ENCODE measurements at places on chromosomes 6 and 20.
A peak's percentile ranks its signal among the peaks of the same experiment; 100 is the strongest.

DNA sequence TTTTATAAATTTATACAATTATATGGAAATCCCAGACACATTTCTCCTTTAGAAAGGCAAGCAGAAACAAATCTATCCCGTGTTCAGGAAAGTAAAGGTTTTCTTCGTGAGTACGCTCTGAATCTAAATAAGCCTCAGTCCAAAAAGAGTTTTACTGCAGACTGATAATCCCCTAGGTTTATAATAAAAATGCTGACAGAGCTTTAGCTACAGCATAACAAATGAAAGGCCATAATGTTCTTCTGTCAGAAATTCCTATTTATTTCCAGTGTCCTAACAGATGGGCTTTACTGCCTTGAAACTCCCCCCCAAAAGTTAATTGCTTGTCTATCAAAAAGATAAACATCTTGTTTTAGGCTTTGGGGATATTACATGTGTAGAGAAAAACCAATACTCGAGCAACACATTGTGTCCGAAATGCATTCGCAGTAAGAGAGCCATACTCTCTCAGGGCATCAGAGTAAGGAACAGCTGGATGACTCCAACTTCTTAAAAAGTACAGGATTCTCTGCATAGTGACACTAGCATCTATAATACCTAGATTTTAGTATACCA lies 109.0 kb downstream of the PRKN start:
- DNase-seq = no peak

DNA sequence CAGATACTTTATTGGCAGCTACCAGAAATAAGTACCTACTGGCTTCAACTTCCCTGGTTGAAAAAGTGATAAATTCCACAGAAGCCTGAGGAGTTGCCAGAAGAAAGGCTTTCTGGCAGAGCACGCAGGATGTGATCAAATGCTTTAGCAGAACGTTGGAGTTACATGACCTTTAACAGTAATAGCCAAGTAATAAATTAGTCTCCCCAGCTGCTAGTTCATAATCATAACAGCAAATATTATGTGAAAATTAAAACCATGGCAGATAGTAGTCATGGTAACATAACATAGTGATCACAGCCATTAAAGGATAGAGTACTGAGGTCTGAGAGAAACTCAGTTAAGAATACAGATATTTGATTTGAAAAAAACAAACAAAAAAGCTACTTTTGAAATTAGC lies 567.7 kb downstream of the ADGRB3 start:
- no peak for DNase-seq

GRCh38 chr6:73932866-73933265 lies 236.9 kb downstream of the CD109 start:
- DNase-seq = no peak

DNA sequence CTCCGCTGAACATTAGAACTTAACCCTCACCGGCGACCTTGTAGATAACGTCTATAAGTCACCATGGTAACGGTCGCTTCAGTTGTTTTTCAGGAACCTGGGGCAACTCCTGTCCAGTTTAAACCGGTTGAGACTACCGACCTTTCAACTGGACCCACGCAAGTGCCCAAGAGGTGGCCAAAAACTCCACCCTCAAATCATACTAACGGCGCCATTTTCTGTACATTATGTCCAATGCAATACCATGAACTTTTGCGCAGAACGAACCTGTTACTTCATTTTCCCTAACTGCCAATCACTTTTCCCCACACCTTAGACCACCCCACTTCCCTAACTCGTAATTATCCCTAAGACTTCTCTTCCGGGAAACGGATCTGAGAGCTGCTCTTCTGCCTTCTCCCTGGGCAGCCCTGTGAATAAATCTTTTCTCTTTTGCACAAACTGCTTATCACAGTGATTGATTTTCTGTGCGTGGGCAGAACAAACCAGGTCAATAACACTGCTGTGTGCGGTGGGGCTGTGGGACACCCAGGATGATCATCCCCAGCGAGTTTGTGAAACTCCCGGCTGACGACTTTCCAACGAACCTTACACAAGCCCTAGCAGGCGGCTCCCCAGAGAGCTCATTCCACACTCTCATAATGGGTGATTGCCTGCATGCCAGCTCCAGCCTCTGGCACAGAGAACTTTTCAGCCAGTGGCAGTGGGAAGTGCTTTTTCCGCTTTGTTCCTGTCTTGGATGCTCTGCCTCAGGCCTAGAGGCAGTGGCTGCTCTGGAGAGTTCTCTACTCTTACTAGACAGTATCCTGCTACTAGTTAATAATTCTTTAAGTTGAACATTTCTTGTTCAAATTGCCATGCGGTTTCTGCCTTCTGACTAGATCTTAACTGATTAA lies 28.6 kb downstream of the GPX5 start:
- DNase-seq = no peak

- peak; percentile 82 for DNase-seq
Measured at GRCh38 chr6:31829633-31830283, 2.2 kb downstream of the HSPA1B start.

DNA sequence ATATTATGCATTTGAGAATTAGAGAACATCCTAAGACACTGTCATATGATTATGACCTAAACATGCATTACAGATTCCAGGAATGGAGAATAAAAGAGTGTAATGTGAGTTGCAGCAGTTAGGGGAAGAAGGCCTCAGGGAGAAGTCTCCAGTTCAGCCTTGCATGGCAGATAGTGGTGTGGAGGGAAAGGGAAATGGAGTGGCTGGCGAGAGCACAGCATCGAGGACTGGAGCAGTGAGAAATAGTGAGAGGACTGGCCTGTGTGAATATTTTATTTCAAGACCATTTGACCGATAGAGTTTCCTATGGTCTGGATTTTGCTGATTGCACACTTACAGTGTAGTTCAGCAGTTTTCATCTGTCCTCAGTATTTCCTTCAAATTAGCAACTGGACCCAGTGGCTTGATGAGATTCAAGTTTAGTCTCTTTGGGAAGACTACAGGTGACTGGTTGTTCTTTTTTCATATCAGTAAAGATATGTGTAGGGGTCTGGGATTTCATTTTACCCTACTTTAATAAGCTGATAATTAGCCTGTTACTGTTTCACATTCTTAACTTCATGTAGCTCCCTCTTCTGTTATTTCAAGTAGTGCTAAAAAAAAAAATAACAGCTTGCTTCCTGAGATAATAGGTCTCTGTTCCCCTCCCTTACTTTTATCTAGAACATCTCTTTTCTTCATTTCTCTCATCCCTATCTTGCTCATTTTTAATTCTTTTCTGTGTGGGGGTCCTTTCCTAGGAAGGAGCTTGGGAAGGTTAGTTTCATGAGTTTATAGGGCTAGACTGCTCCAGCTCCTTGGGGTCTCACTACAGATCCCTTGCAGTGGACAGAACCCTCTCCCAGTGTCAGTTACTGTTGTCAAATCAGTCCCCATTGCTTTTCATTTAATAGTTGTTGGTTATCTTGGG lies 27.9 kb downstream of the BLTP3A start:
- DNase-seq = no peak

GRCh38 chr20:61808447-61808846 lies 257.2 kb downstream of the TAF4 start:
- DNase-seq = no peak

- DNase-seq = no peak
Measured at GRCh38 chr6:169097381-169097959, 156.2 kb downstream of the THBS2 start.

DNA sequence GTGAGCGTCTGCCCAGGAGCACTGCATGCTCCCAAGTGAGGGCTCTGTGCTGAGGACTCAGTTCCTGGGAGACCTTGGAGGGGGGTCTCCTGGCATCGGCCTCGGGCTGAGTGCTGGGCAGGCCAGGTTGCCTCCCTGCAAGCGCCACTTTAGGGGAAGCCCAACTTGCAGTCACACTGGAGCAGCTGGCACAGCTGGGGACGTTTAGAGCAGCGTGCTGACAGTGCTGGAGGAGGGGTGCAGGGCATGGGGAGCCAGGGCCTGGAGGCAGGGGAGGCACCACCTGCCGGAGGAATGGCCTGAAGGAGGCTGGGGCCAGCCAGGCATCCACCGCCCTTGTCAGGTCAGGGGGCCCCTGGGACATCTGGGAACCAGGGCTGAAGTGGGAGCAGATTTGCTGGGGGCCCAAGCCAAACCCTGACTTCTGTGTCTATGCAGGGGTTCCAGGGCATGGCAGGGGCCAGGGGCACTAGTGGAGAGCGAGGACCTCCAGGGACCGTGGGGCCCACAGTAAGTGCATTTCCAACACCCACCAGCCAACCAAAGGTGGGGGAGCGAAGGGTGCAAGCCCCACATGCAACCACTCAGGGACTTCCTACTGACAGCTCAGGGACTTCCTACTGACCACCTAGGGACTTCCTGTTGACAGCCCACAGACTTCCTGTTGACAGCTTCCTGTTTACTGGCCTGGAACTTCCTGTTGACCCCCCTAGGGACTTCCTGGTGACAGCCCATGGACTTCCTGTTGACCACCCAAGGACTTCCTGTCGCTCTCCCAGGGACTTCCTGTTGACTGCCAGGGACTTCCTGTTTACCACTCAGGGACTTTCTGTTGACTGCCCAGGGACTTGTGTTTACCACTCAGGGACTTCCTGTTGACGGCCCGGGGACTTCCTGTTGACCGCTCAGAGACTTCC lies 33.6 kb downstream of the COL20A1 start:
- DNase-seq = no peak

- peak; percentile 16 for DNase-seq
Measured at GRCh38 chr6:93272211-93272610, 147.1 kb downstream of the EPHA7 start.

DNA sequence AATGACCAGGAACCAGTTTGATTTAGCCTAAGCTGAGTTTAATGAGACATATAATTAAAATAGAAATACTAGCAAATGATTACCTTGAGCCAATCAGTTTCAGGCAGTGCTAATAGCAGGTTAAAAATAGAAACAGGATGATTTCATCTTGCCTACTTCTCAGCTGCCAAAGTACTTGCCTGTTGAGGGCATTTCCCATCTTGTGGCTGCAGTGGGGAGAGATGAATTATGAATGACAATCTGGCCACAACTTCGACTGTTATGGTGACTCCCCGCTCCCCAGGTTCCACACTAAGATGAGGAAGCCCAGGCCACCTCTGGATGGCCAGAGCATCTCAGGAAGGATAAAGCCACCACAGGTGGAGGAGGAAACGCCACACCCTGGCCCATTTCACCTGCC lies 31.3 kb downstream of the MBOAT1 start:
- no peak for DNase-seq

DNA sequence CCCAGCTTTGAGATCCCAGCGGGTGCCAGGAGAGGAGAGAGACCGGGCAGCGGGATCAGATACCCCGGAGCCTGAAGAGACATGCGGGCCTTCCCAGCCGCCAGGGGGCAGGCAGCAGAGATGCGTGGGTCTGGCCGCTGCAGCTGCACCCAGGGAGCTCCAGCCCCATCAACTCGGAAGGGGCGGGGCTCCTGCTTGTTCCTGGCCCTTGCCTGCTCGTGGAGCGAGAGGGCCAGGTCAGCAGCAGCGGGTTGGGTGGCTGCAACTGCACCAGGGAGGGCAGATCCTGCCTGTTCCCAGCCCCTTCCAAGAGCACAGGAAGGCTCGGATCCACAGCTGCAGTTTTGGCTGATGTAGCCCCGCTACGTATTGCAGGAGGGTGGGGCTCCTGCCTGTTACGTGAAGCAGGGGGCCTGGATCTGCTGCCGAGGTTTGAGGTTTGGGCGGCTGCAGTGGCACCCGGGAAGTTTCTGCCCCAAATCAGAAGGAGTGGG lies 532.8 kb downstream of the RFPL4B start:
- no peak for DNase-seq

- DNase-seq = no peak
Measured at GRCh38 chr6:153272201-153272980, 141.3 kb upstream of the RGS17 start.

DNA sequence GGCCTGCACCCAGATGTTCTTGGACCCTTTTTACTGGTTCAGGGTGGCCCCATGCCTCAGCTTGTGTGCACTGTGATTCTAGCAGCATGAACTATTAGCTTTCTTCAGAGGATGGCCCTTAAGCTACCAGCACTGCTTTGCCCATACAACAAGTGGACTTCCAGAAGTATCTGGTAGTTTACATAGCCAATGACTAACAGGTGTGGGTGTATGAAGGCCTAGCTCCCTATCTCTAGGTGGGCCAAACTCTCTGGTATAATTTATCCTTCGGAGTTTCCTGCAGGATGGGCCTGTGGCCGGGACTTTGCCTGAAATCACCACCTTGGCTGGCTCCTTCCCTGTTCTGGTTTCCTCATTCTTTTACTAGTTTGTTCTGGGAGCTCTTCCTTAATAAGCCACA lies 26.1 kb upstream of the JAG1 start:
- no peak for DNase-seq

- DNase-seq = peak; percentile 58
Measured at GRCh38 chr6:70706491-70707123, 38.9 kb downstream of the SMAP1 start.

DNA sequence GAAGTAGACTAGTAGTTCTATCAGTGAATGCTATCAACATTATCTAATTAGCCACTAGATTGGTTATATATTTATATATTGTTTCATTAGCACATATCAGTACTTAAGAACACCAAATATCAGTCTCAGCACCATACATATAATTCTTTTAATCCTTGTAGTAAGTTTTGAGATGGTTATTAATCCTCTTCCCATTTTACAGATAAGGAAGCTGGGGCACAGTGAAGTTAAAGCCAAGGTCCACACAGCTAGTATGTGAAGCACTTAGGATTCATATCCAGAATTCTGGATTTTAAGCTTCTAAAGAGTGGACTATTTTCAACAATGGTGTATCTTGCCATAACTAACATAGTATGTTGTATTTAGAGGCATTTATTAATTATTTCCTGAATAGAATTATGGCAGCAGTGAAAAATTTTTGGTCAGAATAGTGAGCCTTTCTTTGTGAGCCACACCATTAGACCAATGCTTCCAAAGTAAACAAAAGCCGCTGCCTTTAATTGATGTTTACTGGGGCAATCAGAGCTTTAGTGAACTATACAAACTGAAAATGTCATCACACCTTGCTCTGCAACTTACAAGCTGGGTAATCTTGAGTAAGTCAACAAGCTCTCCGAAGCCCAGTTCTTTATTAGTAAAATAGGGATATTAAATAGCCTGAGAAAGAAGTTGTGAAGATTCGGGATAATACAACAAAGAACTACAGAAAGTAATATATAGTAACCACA lies 41.9 kb upstream of the HBS1L start:
- no peak for DNase-seq

- no peak for DNase-seq
Measured at GRCh38 chr6:52503851-52504781, 72.7 kb downstream of the TRAM2 start.

- no peak for DNase-seq
Measured at GRCh38 chr6:162217811-162218493, 509.6 kb downstream of the PRKN start.

DNA sequence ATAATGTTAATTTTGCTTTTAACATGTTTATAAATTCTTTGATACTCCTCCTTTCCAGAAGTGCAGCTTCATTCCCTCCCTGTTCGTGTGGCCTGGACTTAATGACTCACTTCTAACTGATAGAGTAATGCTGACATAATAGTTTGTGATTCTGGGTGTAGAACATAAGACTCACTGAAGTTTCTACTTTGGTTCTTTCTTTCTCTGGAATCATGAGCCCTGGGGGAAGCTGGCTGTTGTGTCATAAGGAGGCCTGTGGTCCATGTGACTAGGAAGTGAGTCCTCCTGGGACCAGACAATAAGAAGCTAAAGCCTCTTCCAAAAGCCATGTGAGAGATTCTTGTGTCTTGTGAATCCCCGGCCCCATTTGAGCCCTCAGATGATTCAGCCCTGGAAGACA lies 30.5 kb upstream of the HLA-G start:
- DNase-seq = no peak
